PC-9 (cell line): ENCODE measurements at places on chromosomes 3 and 15.
A peak's percentile ranks its signal among the peaks of the same experiment; 100 is the strongest.

GRCh38 chr3:110419601-110420000, 652.0 kb upstream of the NECTIN3 start:
- DNase-seq: no peak

- DNase-seq: no peak
Observed at GRCh38 chr3:141330718-141331376, 37.5 kb upstream of the ZBTB38 start.

GRCh38 chr15:83855956-83856355, 202.0 kb downstream of the ADAMTSL3 start:
- DNase-seq: no peak

- peak; percentile 96 for DNase-seq
Observed at GRCh38 chr3:153209596-153209995, 47.6 kb downstream of the RAP2B start.

GRCh38 chr15:64148581-64148980, 3.0 kb upstream of the SNX22 start:
- no peak for DNase-seq

DNA sequence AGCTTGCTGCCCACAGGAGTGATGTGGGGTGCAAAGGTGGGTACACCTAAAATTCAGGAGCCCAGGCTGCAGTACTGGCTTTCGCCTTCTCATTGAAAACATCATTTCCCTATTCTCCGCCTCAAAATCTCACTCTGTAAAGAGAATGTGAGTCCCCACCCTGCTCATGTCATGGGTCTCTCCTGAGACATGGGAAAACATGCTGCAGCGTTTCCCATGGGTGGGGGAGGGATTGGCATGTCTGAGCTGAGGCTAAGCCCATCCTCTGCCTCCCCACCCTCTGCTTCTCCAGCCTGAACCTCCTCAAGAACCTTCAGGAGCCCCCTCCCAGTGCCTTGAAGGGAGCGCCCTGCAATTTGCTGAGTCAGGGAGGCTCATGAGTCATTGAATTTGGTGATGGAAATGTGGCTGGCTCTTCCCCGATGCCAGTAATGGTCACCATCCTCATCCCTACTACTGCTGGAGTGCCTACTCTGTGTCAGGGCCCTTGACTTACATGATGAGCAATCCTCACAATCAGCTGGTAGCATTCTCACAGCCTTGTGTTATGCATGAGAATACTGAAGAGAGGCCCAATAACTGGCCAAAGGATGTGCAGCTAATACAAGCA, 28.8 kb downstream of the WNT5A start:
- no peak for DNase-seq

- no peak for DNase-seq
Observed at GRCh38 chr3:38000965-38001455, 10.4 kb downstream of the VILL start.

DNA sequence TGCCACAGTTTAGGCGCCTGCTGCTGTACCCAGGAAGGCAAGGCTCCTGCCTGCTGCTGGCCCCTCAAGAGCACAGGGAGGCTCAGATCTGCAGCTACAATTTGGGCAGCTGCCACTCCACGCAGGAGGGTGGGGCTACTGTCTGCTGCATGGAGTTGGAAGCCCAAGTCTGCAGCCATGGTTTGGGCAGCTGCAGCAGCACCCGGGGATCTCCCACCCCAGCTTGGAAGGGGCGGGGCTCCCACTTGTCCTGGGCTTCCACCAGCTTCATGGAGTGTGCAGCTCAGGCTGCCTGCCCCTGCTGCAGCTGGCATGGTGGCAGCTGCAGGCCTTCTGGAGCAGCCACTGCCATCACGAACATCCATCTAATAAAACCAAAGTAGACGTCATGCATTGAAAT, 512.9 kb downstream of the PYDC2 start:
- no peak for DNase-seq

DNA sequence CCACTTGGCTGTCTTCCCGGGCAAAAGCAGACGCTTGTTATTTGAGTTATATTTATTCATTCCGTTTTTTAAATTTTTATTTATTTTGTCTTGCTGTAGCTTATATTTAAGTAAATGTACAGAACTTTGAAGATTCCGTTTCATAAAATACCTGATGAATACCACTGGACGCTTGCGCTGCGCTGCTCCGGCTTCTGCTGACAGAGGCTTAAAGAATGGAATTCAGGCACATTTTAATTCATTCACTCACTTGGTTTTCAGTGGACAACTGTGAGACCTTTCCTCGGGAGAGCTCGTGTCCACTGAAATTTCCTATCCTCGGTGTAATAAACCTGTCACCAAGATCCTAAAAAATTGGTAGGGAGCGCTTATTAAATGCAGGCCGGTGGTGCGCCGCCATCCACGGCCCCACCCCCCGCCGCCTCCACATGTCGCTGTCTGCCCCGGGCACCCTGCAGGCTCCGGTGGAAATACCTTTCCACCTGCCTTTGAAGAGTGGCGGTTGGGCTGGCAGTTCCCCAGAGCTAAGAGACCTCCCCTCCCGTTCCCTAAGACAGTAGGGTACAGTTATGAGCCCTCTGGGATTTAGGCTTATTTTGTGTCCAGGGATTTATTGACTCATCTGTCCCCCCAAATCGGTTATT, 62.5 kb upstream of the UBE2E1 start:
- no peak for DNase-seq

GRCh38 chr3:189455641-189456417, 175.4 kb upstream of the TP63 start:
- no peak for DNase-seq

DNA sequence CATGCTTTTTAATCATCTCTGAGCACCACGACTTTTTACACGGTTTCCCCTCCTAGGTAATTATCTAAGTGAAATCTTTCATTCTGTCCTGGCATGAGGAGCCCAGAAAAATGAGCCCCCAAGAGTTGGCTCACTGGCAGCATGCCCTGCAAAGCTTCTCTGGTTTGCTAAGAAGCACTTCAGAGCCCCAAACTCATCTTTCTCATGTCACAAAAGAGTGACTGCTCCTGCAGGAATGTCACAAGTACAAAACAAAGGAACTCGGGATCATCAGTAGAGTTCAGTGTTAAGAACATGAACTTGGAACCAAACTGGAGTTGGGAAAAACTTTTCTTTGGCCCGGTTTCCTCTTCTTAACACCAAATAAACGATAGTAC, 123.9 kb downstream of the FOXB1 start:
- peak; percentile 63 for DNase-seq

DNA sequence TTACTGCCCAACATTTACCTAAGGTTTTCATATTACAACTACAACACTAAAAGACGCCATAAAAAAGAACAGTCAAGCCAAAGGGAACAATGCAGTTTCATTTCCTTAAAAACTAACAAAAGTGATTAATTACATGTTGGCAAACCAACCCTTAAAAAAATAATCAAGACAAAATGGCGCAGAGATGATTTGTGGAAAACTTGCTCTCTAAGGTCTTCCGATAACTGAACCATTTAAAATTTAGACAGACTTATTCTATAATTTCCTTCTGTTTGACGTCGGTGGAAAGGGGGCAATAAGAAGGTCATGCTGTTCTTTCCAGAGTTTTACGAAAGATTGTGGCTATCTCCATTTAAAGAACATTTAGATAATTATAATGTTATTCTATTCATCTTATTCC, 87.6 kb downstream of the RYK start:
- DNase-seq: no peak

DNA sequence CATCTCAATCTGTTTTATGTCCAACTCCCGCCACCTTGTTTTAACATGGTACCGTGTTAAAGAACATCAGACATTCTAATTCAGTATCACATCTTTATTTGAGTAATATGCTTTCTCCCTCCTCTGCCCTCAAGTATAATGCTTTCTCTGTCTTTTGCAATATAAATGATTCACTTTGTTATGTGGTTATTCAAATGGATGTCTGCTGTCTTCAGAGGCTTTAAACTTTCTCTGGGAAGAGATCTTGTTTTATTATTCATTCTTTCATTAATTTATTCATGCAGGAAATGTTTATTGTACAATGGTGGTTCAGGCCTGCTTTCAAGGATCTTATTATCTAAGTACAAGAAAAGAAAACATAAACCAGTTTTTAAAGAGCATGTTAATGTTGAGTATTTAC, 57.1 kb downstream of the RAP2B start:
- DNase-seq: no peak

DNA sequence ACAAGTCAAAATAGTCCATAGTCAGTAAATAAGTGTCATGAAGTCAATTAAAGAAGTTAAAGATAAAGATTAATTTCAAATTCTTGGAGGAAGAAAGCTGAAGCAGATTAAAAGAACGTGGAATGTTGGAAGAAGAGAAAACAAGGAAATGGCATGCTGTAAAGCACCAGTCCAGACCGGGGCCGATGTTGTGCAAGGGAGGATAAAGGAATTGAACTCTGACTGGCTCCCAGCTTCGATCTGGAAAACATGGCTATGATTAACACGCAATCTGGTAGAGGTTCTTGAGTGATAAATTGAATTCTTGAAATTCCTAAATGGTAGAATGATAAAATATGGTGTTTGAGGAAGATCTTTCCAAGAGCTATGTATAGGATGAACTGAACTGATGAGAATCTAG, 194.4 kb downstream of the MEIS2 start:
- no peak for DNase-seq

DNA sequence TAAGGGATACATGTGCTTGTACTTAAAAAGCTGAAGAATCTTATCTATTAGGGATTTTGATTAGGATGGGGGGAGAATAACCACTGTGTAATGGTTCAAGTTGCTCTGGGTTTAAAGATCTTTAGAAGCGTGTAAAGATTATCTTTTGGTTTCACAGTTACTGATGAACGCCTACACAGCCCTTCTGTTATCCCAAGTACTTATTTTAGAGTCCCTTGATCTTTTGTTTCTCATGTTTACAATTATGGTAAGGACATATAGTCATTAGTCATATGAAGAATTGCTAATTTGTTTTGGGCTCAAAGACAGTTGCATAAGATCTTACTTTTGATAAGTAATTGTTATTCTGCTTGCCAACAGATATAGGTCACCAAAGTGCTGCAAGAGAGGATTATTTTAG, 160.1 kb downstream of the PLCL2 start:
- DNase-seq: no peak

DNA sequence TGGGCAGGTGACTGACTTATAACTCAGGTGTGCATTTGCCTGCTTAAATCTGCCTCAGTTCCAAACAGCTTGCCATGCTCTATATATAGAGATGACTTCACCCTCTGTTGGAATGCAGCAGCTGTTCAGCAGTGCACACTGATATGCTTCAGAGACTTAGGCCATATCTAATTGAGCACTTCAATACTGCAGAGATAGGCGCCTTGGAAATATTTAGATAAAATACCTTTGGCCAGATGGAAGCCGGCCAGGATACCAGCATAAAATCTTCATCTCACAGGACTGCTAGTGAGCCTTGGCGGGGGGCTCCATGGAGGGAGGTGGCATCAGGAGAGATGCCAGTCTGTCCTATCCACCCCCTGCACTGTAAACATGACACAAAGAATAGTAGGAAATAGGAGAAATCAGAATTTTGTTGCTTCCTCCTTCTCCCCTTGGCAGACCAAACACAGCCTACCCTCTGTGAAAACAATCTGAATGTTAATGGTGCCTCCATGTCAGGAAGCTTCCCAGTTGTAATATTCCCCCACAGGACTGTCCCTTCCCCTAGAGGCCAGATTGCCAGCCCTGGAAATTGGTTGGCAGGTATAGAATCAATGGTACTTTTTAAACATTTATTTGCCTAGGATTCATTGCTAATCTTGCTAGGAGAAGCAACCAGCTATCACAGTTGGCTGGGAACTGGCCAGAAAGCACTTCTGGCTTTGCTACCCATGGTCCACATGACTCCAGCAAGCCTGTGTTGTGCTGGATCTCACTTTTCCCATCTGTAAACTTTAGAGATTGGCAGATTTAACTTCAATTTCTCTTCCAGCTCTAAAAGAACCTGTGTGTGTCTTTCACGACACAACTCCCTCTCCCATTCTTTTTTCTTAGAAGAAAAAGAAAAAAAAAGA, 215.5 kb upstream of the KCNMB2 start:
- peak; percentile 12 for DNase-seq

DNA sequence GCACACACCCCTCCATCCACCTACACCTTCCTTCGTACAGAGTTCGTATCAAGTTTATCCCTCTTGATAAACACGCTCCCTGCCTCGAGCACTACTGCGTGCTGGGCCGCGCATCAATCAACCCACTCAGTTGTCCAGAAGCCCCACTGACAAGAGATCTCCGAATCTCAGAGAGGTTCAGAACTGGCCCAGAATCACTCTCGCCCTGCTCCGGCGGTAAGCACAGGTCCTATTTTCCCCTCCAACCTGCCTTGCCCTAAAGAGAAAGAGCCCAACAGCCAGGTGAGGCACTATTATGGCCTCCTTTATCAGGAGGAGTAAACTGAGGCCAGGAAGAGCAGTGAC, 494 bp upstream of the NISCH start:
- DNase-seq: no peak

DNA sequence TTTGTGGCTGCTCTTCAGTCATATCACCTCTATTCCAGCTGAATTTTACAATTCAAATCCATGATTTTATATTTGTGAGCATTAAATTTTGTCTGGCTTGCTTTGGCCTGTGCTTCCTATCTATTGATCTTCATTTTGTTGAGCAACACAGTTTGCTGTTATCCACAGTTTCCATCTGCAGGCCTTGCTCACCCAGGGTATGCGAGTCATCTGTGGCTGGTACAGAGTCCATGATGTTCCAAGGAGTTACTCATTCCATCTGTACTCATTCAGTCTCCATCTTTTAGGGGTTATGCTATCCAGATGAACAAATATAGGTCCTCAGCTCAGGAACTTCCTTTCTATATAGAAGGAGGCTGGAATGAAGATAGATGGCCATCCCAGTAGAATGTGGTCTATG, 70.1 kb upstream of the CCK start:
- no peak for DNase-seq

DNA sequence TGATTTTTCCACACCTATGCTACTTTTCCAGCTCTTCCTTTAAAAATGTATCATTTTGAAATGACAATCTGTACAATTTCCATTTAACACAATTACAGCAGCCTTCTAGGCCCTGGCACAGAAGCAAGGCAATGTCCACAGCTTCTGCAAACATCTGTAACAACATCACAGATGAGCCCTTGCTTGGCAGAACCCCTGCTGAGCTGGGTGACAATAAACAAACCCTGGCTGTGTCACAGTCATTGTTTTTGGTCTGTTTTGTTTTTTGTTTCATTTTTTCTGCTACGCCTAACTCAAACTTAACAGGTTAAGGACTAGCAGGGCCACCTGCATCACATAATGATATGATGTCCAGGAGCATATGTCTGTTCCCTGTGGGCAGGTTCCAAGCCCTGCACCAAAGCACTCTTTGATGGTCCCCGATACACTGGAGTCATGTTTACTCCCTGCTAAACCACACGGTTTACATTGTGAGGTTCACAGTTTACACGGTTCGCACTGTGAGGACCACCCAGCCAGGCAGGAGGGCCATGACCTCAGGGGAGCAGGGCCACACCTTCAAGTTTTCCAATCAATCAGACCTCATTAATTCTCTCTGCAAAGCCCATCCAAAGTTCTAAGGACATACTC, 186.8 kb upstream of the CHRNA7 start:
- DNase-seq: no peak

DNA sequence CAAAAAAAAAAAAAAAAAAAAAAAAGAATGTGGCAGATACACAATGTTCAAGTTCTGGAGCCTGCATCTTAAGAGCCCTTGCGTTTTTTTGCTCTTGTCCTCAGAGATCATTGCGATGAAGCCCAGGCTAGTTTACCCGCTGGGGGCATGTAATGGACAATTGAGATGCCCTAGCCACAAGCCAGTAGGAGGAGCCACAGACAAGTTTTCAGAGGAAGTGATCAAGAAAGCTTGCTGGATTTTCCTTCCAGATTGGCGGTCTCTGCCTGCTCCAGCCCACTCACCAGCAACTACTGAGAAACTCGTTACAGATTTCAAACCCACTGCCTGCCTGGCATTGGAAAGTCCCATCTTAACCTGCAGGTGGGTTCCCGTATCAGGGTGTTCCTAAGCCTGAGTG, 192.1 kb upstream of the EOMES start:
- DNase-seq: no peak
